Adipocyte (in vitro differentiated cells): ENCODE measurements at places on chromosomes 16 and 17.
A peak's percentile ranks its signal among the peaks of the same experiment; 100 is the strongest.

DNA sequence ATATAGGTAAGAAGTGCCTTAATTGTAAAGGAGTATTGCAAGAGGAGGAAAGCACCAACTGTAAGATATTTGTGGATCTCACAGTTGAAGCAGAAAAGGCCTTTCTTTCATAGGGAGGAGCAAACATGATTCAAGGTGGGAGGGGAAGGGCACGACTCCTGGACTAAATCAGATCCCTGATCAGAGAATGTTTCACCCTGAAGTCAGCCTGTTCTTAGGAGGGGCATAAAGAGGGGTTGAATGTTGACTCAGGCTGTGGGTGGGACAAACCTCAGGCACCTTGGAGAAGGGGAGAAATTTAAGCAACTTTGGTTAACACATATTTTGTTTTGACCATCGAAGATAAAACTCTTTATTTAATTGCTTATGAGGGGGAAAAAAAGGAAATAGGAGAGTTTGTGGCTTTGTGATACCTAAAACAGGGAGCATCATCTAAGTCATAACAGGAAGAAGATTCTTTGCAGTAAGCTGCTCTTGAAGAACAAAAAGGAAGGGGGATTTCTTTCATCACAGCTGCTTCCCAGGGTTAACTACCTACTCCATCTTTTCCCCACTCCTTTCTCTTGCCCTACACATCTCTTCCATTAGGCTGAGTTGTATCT is 158.6 kb upstream of the ZNF267 start:
- no peak for DNase-seq

DNA sequence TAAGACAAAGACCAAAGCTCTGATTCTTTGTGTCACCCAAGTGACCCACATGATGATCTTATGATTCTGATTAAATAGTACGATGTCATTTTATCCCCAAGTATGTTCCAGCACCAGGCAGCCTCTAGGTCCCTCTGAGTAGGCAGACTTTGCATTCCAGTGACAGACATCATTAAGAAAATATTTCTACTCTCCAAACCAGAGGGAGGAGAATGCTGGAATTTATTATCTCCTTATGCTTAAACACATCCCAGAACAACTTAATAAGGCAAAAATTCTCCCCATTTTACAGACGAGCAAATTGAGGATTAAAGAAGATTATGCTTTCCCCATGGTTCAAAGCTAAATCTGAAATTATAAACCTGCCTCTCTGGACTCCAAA is 192.8 kb upstream of the CDH11 start:
- peak; percentile 52 for DNase-seq

DNA sequence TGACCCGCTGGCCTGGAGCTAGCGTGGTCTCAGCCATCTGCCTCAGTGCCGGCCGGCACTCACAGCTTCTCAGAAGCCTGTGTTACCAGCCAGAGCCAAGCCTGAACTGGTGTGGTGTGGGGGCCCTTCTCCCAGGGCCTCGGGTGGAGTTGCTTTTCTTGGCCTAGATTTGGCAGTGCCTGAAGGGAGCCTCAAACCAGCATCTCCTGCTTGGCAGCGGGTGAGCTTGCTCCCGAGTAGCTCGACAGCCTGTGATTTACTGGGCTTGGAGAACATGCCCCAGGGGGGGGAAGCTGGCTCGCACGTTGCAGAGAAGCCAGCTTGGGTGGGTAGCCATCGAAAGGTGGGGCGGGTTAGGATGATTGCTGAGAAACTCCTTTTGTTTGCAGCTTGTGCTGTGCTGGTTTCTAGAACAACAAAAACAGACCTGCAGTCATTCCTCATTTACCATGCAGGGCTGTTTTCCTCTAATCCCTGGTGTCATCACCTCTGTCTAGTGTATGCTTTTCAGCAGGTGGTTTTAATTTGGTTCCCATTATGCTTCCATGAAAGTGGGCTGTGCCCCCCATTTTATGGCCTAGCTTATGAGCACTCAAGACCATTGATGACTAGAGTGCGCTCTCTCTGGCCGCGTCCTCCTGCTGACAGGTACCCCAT is 42.2 kb downstream of the TBCD start:
- peak; percentile 13 for DNase-seq

DNA sequence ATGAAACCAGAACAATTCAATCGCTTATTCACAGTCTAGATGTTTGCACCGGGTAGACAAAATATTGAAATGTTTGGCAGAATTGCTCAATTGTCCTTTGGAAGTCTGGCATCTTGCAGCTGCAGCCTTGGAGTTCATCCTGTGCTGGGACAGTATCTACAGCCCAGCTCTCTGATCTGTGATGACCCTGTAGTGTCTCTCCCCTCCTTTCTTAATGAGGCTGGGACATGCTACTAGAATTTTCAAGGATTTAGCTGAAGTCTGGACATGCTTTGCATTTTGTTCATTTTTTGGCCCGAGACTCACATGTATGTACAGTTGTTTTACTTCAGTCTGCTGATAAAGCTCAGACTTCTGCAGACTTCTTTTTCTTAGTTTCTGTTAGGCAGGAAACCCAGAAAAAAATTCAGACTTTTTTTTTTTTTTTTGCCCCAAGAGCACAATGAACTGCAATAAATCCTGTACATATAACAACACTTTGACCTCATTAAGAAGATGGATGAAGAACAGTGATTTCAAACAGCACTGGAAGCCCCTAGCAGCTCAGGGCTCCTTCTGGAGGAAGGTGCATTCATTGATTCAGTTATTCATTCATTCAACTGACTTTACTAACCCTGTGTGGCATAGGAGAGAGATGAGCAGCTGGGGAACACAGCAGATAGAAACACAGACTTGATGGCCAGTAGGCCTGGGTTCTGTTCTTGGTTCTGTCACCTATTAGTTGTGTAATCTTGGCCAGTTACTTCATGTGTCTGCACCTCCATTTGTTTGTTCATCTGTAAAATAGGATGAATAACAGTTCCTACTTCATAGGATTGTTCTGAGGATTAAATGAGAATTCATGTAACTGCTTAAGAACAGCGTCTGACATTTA is 210.0 kb downstream of the MAP2K4 start:
- peak; percentile 79 for DNase-seq

GRCh38 chr17:56593086-56593645 is 333 bp upstream of the NOG start:
- peak; percentile 78 for DNase-seq

DNA sequence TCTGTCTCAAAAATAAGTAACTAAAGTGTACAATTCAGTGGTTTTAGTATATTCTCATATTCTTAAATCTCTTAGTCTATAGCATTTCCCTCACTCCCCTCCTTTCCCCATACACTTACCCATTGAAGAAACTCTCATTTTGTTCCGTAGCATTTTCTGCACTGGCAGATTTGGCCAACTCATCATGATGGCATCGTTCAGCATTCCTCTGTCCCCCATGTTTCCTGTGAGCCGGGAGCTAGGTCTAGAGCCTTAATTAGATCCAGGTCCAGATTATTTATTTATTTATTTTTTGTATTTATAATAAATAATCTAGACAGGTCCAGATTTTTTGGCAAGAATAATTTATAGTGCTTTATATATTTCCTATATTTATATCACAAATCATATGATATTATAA is 31.0 kb downstream of the HEATR3 start:
- DNase-seq: peak; percentile 79

- no peak for DNase-seq
Observed at GRCh38 chr16:73205153-73205886, 157.4 kb upstream of the ZFHX3 start.

DNA sequence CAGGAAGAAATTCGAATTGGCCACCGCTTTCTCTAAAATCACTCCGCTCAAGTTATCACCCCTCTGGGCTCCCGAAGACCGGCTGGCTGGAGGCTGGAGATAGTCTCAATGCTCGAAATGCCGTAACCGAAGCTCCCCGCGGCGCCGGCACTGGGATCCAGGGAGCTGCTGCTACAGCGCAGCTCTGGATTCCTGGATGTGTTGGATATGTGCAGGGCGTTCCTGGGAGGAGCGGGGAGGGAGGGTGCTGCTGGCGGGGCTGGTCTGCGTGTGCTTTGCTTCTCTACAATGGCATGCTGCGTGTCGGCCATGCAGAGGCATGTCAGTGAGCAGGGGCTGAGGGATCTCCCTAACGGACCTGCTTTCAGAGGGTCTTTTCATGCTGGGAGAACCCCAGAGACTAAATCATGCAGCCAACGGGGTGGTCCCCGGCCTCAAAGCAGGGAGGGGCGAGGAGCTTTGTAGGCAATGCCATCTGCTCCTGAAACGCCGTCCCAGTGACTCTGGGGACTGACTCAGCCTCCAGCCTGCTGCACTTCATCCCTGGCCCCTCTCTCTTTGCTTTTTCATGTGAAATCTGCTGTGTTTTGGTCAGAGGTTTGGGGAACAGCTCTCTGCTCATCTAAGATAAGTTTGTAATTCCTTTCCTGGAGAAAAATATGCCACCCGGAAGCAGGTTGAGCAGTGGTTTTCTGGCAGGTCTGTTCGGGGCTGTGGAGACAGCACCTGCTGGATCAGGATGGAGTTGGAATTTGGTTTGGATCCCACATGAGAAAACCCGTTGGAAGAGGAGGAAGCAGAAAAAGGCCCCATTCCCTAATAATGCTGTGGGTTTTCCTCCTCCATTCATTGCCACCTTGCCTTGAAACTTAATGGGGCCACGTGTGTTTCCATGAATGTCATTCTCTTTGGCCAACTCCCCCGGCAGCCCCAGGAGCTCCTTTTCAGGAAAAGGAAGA is 311.4 kb downstream of the SEC14L1 start:
- peak; percentile 88 for DNase-seq

DNA sequence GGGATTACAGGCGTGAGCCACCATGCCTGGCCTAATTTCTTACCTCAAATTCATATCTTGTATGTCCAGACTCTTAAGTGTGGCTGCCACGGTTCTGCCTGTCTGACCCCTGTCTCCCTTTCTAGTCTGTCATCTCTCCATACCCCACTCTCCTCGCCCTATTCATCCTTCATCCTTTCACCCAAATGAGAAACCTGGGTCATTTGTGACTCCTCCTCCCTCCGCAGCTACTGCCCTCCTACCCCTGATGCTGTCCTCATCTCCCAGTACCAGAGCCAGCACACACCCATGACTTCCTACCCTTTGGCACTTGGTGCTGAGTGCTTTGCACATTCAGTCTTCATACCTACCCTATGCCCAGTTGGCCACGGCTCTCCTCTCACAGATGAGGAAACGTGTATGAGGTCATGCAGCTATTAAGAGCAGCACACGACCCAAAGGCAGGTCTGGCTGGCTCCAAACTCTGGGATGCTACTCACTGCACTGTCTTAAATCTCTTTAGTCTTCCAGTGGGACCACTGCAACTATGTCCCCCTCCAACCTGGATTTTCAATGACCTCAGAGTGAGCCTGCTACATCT is 1.6 kb downstream of the SPATA32 start:
- no peak for DNase-seq

DNA sequence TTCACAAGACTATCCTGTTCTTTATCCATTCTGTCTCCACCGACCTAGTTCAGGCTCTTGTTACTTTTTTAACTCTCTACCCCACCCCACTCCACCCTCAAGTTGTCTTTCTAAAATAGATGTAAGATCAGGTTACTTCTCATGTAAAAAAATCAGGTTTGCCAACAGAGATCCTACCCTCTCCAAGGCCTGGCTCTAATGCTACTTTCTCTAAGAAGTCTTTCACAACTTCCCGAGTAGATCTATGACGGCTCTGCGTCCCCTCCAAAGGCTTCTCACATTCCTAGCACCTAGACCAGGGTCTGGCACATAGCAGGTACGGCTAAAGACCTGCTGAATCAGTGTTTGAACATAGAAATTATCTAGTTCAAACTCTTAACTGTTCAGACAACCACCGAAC is 14.1 kb upstream of the ITGAE start:
- no peak for DNase-seq

- DNase-seq: peak; percentile 25
Observed at GRCh38 chr17:55421179-55421934, at the start of gene MMD. Gene MMD (minus strand): TSS chr17:55421835. CDS start chr17:55421695, 140 bp downstream.

DNA sequence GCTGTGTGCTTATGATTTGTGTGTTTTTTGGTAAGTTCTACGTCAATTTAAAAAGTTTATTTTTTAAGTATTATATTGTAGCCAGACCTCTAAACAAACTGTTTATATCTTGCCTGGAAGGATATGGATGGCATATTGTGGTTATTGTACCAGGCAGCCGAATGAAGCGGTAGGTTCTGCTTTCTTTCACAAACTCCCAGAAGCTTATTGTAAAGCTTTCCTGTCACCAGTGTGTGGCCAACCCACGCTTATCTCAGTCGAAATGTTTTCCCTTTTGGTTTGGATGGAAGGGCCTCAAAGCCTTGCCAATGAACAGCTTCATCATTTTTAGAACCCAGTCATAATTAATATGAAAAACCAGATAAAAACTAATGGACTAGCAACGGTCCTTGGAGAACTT is 53.1 kb downstream of the CYB5B start:
- DNase-seq: peak; percentile 22

GRCh38 chr16:28617874-28618273 is 8.0 kb upstream of the SULT1A1 start:
- no peak for DNase-seq

DNA sequence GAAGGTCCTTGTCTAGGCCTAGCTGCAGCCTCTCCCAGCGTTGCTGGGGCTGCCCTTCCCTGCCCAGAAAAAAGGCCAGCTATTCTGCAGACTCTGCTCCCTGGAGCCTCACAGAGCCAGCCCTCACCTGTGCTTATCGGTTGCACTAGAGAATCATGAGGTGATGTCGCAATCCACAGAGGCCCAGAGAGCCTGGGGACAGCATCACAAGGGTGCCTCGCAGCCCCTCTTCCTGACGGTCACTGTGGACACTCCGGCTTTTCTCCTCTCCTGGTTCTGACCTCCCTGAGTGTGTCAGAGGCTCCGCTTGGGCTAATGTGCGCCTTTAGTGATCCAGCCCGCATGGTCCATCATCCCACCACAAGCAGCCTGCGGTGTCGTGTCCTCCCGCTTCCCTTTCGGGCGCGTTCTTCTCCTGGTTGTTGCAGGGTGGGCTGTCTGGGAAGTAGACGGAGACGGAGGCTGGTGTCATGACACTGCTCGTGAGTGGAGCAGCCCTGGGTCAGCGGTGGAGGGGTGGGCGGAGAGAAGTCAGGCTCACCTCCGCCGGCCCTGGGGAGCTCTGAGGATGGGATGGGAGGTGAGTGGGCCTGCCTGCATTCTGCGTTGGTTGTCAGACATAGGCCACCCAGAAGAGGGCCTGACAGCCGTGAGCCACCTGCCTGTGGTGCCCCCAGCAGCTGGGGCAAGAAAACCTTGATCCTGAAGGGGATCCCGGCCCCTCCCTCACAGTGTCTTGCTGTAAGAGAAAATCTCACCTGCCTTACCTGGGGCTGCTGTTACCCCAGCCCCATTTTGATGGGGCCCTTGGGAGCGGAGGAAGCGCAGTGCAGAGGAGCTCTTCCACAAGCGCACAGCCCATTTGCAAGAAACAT is 165.9 kb upstream of the CHMP6 start:
- DNase-seq: no peak

GRCh38 chr17:38435795-38436194 is 7.5 kb downstream of the ARHGAP23 start:
- DNase-seq: no peak

DNA sequence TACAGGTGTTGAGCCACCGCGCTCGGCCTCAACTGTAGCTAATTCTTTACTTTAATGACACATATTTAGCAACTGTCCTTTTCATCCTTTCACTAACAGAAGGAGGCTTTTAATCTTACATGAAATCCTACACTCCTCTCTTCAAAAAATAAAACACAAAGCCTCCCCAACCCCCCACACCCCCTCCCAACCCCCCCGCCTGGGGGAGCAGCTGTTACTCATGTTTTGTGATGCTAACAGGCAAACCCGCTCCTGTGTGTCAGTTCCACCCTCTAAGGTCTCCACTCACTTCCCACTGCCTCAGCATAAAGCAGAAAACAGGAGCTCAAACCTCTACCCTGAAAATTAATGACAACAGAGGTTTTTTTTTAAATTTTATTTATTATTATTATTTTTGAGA is 55.4 kb upstream of the SLC25A19 start:
- no peak for DNase-seq
